BE2C (cell line): ENCODE measurements at places on chromosomes 11 and 22.

DNA sequence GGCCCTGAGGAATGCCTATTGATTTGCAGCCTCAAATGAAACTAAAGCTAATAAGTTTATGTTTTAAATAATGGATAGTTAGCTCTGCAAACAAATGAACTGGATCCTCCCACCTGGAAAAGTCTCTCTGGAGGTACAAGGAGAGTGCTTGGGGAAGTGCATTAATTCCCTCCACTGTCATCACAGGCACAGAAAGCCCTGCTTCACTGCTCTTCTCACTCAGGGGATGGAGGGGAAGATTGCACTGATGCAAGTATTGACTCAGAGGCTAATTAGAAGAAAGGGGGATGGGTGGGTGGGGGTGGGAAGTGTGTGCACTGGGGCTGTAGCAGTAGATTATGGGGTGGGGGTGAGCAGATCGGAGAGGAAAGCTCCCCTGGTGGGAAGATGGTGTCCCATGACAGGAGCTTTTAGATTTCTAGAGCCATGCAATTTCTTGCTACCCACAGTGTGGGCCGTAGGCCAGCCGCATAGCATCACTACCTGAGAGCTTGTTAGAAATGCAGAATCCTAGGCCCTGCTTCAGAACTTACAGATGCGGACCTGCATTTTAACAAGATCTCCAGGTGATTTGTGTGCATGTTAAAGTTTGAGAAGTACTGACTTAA, 163.9 kb downstream of the HIPK3 start:
- DNase-seq: no peak

DNA sequence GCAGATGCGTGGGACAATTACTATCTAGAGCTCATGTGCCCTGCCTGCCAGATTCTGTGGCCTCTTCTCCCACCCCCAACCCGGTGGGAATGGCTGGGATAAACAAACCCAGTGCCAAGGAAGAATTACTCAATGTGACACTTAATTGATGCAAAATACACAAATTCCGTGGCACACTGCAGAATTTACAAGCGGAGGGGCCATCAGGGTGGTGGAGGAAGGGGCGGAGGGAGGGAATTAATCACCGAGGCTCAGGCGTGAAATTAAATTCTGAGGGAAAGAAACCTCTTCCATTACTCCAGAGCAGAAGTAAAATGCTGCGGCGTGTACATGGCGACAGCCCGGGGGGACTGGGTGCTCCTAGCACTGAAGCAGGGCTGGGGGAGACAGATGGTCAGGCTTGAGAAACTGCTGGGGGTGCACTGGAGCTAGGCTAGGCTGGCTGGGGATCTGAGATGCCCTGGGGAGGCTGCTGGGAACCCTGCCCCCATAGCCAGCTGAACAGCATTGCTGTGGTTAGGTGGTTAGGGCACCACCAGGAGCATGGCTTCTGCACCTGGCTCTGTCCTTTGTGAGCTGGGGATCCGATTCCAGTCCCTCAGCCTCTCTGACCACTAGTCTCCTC, 200.6 kb downstream of the CEP164 start:
- DNase-seq: no peak

DNA sequence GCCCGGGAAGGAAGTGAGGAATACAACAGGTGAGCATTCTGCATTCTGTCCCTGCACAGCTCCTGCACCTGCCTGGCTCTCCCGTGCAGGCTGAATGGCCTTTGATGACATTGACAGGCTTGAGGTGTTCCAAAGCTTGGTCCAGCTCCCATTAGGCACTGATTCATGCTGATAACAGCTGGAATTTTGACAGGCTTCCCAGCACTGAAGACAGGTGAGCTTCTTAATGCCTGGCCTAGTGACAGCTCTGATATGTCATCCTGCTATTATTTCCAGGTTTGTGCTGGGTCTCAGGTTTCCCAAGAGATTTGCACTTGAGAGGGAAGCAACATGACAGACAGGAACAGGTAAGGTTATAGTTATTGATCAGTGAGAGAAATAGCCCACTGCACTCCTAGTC, 58.0 kb upstream of the MTNR1B start:
- DNase-seq: no peak

DNA sequence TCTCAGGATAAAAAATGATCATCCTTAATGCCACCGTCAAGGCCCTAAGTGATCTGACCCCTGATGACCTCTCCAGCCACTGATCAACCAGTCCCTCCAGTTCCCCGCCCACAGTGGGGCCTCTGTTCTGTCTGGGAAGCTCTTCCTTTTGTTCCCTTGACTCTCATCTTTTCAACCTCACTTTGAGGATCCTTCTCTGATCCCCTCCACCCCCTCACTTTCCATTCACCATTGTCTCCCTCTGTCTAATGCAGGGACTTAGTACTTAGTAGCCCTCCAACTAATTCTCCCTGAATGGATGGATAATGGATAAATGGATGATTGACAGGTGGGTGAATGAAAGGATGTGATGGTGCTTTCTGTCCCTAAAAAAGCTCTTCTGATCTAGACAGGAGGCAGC, 45.6 kb downstream of the C11orf58 start:
- DNase-seq: no peak

DNA sequence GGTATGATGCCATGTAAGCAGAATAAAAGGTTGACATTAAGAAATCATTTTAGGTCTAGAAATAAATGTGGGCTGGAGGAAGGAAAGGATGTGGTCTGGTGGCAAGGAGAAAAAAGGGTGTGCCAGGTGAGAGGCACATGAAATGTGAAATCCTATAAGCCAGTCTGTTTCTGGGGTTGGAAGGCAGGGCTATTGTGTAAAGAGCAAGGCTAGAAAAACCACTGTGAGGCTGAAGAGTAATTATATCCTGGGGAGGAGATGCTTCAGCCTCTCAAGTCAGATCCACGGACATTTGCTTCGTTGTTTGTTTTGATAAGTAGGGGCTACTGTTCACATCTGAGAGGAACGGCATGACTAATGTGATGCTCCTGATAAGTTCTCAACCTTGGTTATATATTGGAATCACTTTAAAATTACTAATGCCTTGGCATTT, 77.5 kb upstream of the CTSC start:
- no peak for DNase-seq

GRCh38 chr22:27970596-27971220, 51.7 kb upstream of the PITPNB start:
- no peak for DNase-seq

GRCh38 chr11:96228910-96229309, 114.1 kb downstream of the MAML2 start:
- DNase-seq: no peak

GRCh38 chr11:84853841-84854497, 773.2 kb downstream of the DLG2 start:
- DNase-seq: no peak

GRCh38 chr11:112583261-112583893, 322.7 kb upstream of the PLET1 start:
- DNase-seq: no peak

DNA sequence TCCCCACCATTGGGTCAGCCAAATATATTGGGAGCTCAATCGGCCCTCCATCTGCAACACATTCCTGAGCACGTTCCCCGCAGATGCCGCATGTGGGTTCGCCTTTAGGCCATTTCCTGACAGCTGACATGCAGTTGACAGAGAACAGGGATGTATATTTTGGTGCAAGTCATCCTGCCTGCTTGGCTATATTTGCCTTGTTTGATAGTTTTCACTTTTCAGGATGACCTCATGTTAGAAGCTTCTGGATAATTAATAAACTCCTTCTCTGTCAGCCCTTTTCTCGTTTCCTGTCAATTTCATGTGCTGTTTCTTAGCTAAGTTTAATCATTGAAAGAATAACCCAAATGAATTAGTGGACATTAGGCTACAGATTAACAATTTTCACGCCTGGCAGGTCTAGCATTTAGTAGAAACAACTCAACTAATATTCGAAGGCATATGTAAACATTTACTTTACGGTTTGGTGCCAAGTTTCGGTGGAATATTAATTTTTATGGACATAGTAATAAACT, 105.8 kb upstream of the SLC5A12 start:
- DNase-seq: peak; percentile 28

- no peak for DNase-seq
Measured at GRCh38 chr22:36814801-36815200, 2.0 kb downstream of the PVALB start.

GRCh38 chr22:22948651-22949571, 61.3 kb downstream of the IGLL5 start:
- no peak for DNase-seq

DNA sequence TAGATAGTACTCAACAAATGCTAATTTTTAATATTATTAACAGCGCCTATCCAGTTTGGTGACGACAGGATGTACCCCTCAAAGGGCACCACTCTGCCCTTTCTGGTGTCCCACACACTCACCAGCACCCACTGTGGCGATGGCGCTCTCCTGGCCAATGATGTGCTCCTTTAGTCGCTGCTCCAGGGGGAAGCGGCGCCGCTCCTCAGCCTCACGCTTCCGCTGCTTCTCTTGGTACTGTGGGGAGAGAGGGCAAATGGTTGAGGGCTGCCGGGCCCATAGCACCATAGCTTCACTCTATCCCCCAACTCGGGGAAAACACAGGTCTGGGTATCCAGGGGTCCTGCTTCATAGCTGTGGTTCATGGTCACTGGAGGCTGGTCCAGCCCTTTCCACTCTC, 73.0 kb upstream of the PHOX2A start:
- DNase-seq: no peak

DNA sequence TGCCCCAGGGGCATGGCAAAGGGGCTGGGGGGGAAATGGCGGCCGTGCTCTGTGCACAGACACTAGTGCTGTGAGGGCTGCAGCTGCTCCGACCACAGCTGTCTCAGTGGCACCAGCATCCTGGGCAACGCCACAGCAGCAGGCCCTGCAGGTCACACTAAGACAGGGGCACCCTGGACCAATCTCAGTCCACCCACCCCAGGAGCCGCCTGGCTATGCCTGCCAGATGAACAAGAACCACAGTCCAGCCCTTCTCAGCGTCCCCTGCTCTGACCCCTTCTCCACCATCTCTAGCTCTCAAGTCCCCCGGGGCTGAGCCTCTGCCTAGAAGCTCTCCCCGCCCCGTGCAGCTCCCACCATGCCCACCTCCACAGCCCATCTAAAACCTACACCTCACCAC, 16.5 kb downstream of the TUBGCP6 start:
- DNase-seq: no peak

DNA sequence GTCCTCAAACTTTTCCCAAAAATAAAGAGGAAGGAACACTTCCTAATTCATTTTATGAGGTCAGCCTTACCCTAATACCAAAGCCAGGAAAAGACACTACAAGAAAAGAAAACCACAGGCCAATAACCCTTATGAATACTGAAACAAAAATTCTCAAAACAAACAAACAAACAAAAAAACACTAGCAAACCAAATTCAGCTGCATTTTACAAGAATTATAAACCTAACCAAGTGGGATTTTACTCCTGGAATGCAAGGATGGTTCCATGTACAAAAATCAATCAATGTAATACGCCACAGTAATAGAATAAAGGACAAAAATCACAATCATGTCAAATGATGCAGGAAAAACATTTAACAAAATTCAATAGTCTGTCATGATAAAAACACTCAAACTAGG, 13.3 kb downstream of the ARVCF start:
- no peak for DNase-seq

DNA sequence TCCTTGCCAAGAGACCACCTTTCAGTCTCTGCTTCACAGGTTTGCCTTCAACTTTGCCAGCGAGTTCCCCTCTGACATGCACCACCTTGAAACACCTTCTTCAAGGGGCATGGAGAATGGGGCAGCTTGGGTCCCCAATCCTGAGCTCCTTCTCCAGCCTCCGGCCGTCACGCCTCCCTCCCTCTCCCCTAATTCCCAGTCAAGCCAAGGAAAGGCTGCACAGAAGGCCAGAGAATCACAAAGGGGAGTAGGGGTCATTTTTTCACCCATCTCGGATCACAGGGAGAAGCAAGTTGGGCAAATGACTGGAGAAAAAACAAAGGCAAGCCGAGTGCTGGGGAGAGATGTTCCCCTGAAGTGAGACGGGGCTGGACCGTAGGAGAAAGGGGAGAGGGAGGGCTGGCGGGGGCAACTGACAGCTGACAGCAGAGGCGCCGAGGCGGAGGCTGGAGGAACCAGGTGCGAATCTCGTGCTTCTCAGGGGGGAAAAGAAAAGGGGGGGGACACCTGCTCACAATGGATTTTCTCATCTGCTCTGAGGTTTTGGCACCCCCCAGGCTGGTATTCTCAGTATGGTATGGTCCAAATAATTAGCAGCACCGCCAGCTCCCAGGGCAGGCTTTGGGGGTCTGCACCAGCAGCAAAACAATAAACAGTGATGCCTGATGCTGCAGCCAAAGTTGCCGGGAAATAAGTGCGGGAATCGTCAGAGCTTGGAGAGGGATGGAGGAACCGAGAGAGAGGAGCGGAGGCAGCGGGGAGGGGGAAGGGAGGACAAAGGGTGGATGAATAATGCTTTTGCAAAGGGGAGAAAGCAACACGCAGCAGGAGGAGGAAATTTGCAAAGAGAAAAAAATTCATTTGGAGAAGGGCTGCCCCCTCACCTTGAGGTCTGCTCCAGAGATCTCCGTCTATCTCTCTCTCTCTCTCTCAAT, 644 bp downstream of the YPEL4 start:
- no peak for DNase-seq

DNA sequence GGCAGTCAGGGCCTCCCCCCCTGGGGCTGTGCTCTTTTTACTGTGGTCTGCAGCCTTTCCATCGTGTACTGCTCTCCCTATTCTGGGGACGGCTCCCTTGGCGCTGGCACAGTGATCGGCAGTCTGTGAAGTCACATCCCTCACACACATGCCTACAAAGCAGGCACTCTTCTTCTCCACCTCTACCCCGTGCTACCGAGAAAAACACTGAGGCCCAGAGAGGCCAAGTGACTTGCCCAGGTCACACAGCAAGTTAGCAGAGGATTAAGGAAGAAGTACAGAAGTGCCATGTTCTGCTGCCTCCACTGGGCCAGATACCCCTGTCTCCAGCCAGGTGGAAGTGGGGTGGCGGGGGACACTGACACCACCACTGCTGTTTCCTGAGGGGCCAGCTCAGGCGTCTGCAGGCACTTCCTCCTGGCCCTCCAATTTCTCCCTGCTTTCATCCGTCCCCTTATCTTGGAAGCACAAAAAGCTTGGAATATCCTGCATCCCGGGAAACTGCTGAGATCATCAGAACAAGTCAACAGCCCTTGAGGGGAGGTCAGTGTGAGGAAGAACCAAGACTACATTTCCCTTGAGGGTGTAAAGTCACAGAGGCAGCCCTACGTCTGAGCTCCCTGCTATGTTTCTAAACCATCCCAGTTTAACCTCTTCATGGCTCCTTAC, 30.2 kb upstream of the KLHL35 start:
- DNase-seq: no peak

DNA sequence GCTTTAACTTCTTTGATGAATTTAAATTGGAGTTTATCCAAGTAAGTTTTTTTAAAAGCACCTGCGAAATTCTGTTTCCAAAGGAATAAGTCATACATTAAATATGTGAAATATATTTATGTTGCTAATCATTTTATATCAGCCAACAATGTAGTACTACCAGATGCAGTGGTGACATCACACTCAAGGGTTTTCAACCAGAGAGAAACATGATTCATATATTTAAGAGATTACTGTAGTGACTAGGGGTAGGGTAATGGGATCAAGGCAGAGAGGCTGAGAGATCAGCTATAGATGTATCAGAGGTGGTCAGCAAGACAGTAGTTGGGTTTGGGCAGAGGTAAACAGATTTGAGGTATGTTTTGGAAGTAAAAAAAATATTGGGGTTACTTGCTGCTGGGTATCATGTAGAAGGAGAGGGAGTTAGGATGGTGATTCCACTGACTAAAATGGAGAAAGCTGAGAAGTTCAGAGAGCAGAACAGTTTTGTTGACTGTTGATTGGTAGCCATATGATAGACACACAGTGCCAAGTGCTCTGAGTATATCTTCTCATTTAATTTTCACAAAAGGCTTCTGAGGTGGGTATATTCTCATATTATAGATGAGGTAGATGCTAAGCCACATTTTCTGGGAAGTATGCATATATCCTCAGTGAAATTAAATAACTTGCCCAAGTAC, 39.4 kb downstream of the CEP57 start:
- no peak for DNase-seq

- DNase-seq: no peak
Measured at GRCh38 chr22:43944670-43945430, 10.4 kb upstream of the SAMM50 start.
